ENCODE measurements at places on chromosomes 3 and 15.

- no peak for DNase-seq
These were observed 2.8 kb upstream of the NRROS start for GRCh38 chr3:196636369-196637349.

DNA sequence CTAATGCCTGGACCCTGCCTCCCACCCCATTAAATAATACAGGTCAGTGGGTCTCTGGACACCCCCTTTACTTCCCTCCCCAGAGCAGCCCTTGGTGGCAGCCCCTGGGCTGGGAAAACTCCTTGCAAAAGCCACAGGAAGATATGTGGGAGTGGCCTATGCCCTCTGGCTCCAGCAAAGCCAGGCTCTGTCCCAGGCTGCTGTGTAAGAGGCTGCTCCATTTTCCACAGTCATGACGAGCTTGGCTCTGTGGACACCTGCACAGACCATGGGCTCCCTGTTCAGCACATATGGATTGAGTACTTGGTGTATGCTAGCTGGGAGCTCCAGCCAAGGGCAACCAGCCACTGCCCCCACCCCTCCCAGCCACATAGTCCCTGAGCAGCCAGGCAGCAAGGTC is 13.0 kb downstream of the CACNA2D2 start:
- no peak for DNase-seq

DNA sequence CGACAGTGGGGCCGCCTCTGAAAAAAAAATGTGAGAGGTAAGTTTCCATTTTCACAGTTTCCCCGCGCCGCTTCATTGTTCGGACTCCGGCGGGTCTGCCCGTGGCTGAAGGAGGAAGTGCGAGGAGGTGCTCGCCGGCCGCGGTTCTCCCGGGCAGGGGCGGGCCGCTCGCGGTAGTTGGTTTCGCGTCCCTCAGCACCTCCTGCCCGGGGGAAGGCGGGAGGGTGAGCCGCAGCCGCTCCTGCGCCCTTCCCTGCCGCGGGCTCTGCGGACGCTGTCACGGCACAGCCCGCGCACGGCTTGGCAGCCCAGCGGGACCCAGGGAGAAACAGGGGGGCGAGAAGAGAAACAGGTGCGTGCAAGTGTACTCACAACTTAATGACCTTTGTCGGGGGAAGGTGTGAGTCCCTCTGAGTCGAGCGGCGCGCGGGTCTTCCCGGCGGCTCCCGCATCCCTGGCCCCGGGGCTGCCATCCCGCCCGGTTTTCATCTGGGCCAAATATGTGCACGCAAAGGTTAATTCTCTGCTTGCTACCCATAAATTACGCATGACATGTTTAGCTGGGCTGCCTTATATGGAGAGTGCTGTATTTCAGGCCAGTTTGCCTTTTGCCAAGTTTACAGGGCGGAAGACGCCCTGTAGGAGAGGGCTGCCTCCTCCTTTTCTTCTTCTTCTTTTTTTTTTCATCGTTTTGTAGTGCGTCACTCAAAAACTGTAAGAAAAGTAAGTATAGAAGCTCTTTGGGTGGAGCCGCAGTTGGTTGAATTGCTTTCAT is 514 bp downstream of the MBNL1 start:
- no peak for DNase-seq

DNA sequence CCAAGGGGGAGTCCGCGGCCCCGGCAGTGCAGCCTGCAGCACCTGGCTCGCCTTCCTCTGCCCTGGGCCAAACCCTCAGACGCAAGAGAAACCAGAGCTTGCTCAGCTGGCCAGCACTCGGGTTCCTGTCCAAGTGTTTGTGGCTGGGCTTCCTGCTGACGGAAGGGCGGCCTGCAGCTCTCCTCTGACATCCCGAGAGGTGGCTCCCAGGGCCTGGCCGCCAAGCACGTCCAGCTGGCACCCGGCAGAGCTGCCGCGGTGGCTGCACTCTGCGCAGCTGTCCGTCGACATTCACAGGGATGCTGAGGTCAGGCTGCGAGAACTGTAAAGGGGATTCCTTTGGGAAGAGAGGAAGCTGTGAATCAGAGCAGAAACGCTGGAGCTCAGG is 85.6 kb downstream of the CPN2 start:
- DNase-seq: no peak

GRCh38 chr3:20924646-20925385 is 738.8 kb upstream of the SGO1 start:
- no peak for DNase-seq

GRCh38 chr15:51438526-51438925 is 97.1 kb downstream of the GLDN start:
- no peak for DNase-seq

DNA sequence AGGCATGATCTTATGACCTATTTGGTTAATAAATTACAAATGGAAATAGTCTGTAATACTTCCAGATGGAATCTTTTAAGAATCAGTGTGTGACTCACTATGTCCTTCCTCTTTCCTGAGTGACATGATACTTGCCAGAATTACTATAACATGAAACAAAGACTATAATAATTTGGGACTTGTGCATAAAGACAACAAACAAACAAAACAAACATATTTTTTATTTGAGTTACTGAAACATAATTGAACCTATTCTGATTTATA is 1268.1 kb downstream of the OTOL1 start:
- no peak for DNase-seq
